ENCODE measurements at places on chromosomes 1 and 21.

DNA sequence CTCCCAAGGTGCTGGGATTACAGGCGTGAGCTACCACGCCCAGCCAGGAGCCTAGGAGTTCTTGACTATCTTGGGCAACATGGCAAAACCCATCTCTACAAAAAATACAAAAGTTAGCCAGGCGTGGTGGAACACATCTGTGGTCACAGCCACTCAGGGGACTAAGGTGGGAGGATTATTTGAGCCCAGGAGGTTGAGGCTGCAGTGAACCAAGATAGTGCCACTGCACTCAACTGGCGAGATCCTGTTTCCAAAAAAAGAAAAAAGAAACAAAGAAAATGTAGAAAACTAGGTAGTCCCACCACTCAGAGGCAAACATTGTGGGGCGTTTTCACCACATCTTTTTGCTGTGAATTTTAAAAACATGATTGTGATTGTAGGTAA, 141.3 kb downstream of the ZZZ3 start:
- DNase-seq, result no peak

- DNase-seq, result no peak
These were observed 68.8 kb upstream of the DNAH14 start for GRCh38 chr1:224860488-224861338.

- DNase-seq, result no peak
These were observed 3.0 kb upstream of the AIM2 start for GRCh38 chr1:159079525-159079924.

GRCh38 chr1:205298191-205298994, 23.2 kb downstream of the NUAK2 start:
- no peak for DNase-seq

DNA sequence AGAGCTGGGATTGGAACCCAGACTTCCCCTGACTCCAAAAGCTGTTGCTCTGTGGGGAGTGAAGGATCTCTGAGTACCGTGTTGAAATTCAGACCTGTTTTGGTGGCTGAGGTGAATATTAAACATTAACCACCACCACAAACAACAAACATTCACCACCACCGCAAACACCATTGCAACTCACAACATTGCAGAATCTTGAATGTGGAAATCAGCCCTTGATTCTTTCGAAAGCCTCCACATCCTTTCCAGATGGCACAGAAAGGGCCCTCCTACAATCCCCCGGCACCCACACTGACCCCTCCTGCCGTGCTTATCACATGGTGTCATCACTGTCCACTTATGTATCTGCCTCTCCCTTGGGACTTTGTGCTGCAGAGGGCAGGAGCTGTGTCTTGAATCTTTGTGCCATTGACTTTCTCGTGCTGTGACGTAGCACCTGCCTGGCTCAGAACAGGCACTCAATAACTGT, 1.4 kb downstream of the CDA start:
- DNase-seq, result no peak

DNA sequence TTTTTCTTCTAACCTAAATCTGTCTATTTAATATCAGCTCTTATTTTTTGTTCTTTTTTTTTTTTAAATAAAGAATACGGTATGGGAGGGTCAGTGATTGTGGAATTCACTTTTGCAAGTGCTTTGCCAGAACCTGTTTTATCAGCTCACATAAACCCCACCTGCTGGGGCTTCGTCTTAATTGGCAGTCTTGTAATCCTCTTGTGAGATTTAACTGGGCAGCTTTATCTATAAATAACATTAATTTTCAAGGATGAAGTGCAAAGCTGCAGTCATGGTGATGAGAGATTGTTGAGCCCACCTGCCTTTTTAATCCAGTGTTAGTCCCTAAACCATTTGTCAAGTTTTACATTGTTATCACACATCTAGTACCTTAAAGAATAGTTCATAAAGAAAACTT, 18.2 kb upstream of the PDC start:
- DNase-seq, result peak; percentile 69

DNA sequence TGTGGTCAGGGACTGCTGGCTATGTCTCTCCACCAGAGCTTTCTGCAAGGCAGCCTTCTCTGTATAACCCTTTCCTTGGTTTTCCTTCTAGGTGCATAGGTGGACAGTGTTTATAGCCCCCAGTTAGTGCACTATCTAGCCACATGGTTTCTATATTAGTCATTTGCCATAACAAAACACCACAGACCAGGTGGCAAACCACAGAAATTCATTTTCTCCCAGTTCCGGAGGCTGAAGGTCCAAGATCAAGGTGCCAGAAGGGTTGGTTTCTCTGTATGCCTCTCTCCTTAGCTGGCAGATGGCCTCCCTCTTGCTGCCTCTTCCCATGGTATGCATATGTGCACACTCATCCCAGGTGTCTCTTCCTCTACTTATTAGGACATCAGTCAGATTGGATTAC, 106.4 kb downstream of the KAZN start:
- peak; percentile 78 for DNase-seq

DNA sequence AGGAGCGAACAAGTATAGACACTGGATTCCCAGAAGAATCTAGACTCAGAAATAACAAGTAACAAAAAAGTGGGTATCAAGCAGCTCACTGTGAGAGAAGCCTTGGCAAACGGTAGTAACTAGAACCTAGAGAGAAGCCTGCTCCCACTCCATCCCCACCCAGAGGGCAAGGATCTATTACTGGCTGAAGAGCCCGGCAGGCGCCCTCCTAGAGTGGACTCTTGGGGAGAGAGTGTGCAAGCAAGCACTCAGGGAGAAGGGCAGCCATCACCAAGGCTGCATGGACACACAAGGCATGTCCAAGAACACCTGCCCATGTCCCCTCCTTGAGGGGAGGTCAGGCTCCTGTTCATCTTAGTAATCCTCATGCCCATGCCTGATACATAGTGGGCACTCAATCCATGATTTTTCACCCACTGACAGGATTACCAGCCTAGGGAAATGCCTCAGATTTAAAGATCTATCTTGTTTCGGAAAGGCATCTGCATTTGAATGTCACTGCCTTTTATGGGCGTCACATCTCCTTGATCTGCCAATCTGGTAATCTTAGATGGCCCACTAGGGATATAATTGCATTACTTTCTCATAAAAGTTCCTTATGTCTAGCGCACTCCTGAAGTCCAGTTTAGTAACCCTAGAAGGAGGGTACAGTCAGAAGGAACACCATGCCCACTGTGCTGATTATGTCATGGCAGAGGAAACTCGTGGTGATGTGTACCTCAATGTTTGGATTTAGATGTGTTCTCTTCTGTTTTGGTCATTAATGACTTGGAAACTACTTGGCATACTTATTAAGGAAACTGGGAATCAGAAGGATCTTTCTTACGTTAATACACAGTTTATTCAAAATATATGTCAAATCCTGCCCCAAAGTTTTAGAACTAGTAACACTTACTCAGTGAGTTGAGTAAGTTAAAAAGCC, 14.4 kb downstream of the CNN3 start:
- DNase-seq, result no peak

DNA sequence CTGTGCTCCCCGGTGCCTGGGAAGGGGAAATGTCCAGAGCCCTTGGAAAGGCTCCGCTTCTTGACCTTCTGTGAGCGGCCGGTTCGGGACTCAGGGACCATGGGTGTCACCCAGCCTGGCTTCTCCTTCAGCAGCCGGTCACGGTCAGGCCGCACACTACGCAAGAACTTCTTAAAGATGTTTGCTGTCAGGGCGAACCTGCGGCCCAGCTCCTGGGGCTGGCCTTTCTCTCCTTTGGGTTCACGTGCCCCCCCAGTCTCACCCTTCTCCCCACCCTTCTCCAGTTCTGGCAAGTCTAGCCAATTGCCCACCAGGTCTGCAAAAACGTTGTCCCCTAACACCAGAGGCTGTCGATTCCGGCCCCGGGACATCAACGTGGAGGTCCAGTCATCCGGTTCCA, 12.1 kb downstream of the INKA2 start:
- DNase-seq, result no peak

- no peak for DNase-seq
These were observed 101.8 kb upstream of the VAV3 start for GRCh38 chr1:108066808-108067207.

DNA sequence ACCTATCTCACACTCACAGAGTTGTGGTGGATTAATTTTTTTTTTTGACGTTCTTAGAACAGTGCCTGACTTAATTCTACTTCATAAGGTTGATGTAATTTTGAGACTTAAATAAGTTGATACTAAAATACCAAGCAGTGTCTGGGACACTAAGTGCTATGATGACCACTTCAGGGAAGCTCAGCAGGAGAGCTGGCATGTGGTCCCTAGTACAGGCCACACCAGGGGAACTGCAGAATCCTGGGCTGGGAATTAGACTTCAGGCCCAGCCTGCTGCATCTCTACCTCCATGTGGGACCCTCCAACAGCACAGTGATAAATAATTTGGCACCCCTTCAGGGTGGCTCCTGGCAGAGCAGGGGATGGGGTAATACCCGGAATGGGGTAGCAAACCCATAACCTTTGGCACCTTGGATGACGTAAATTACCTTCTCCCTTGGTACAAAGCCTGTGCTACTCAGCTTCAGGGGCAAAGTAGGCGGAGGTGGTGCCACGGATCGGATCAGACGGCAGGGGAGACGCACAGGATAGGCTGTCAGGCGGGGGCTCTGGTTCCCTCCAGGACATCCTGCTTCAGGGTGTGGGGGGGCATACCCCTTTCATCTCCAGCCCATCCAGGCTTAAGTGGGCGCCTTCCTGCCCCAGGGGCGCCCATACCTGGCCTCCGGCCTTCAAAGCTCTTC, 4.8 kb downstream of the MFSD2A start:
- no peak for DNase-seq

DNA sequence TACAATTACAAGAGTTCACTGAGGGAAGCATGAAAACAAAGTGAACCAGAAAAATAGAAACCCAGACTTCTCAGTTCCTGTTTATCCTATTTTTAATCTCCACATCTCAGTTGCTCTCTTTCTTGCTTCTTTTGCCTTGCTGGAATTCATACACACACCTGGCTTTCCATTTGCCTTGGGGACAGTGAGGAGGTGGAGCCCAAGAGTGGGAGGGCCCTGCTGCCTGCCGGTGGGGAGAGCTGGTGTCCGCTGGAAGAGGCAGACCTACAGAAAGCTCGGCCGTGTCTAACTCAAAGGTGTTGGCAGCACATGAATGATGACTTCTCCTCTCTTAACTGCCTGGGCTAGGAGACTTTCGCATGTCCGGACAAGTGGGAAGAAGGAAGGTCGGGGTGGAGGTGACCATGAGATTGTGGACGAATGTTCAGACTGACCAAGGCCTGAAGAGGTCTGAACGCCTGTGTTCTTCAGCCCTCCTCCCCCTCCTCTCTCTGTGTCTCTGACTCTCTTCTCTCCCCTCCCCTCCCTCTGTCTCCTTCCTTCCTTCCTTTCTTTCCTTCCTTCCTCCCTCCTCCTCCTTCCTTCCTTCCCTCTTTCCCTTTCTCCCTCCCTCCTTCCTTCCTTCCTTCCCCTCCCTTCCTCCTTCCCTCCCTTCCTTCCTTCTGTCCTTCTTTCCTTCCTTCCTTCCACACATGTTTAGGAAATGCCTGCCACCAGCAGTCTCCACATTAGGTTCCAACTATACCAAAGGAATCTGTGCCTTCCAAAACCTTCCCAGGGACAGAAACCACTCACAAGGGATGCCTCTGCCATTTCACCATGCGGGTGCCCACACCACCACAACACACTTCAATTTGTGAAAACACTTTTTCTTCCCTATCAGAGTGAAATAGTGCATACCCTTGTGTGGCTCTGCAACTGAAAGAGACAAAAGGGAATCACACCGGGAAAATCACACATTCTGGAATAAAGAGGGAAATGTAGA, 157.3 kb upstream of the RUNX1 start:
- no peak for DNase-seq

DNA sequence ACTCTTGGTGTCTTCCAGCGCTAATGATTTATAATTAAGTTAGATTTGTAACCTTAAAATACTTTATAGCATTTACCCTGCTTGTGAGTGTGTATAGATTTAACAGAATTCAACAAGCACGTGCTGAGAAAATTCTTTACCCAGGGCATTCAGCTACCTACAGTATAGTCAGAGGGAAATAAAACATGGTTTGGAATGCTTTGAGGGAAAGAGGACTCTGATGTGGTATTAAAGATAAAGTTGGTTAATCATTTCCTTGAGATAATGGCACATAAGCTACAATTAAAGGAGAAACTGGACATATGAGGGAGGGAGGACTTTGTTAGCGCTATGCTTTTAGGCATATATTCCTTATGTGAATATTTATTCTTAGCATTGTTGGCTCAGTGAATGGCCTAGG, 26.4 kb upstream of the IL12RB2 start:
- DNase-seq, result no peak

DNA sequence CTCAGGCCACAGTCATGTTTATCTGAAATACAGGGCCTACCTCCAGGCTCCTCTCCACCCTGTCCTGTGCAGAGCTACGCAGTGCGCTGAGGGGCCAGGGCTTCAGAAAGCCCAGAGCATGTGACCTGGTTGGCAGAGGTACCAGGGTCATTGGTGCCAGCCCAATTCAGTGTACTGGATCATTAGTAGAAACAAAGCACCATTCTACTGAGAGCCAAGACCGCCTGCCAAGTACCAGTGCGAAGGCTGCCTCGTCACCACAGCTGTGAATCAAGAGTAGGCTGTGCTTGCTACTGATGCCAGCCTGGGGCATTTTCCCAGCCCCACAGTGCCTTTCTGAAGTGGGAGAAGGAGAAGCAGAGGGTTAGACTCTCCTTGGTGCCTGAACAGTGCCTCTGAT, 59.8 kb downstream of the CAPN9 start:
- no peak for DNase-seq

GRCh38 chr1:180181996-180182642, 27.4 kb downstream of the QSOX1 start:
- no peak for DNase-seq

GRCh38 chr1:240831922-240832321, 220.0 kb upstream of the GREM2 start:
- DNase-seq, result no peak

- DNase-seq, result peak; percentile 88
These were observed 87.7 kb upstream of the COL6A1 start for GRCh38 chr21:45893740-45894449.

DNA sequence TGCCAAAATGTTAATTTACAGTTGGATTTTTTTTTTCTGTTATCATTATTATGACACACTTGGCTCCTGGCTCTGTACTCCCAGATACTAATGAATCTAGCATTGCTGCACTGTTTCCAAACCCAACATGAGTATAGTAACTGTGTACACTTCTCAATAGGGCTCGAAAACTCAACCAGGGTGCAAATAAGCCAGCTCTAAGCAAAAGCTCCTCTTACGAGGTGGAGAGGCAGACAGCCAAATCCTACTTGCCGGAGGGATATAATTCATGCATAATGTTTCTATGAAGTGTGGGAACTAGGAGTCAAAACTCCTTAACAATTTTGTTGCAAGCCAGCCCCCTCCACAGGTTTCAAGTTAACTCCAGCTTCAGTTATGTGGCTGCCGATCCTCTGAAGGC, 510.4 kb upstream of the ZP4 start:
- no peak for DNase-seq

DNA sequence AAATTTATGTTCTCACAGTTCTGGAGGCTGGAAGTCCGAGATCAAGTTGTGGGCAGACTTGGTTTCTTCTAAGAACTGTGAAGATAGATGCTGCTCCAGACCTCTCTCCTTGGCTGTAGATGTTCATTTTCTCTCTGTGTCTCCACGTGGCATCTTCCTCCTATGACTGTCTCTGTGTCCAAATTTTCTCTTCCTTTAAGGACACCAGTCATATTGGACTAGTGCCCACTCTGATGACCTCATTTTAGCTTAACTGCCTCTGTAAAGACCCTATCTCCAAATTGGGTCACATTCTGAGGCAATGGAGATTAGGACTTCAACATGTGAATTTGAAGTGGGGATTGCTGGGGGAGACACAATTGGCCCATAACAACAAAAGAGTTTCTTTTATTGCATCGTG, 125.3 kb upstream of the ETS2 start:
- no peak for DNase-seq

Data from NCI-H524 (cell line).